ENCODE measurements at places on chromosomes 2 and 18.

DNA sequence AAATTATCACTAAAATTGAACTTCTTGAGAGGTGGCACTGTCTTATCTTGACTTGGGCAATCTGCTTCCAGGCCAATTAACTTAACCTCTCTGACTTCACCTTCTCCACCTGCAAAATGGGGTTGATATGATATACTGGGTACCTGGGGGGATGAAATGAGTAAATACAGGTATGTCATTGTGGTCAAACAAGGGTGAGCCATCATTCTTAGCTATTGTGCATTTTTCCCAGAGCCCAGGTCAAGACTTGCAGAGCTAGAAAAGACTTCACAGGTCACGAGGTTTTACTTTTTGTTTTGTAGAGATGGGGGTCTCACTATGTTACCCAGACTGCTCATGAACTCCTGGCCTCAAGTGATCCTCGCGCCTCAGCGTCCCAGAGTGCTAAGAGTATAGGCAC, 145.0 kb downstream of the PRKCE start:
- DNase-seq, result no peak

DNA sequence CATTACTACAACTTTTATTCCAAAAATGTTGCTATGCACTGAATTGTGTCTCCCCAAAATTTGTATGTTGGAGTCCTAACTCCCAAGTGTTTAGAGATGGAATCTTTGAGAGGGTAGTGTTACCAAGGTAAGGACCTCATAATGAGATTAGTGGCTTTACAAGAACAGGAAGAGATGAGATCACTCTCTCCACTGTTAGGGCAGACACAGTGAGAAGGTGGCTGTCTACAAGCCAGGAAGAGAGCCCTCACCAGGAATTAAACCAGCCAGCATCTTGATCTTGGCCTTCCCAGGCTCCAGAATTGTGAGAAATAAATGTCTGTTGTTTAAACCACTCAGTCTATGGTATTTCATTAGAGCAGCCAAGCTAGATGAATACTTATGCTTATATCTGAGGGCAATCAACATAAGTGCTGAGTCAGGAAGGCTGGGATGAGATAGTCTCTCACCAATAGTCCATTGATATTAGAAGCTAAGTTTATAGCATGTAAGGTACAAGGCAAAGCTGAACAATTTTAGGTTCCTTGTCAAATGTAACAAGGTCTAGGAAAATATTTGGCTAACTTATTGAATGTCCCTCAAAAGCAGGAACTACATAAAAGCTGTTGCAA, 317.6 kb upstream of the REG3G start:
- no peak for DNase-seq

- DNase-seq, result no peak
These were observed 8.8 kb downstream of the NOL10 start for GRCh38 chr2:10680957-10681356.

- no peak for DNase-seq
These were observed 668 bp upstream of the ANKRD12 start for GRCh38 chr18:9135912-9136314.

GRCh38 chr2:54648256-54648655, 75.2 kb upstream of the EML6 start:
- DNase-seq, result no peak

- DNase-seq, result peak; percentile 18
These were observed 460 bp upstream of the ZBTB7C start for GRCh38 chr18:48409591-48410094.

DNA sequence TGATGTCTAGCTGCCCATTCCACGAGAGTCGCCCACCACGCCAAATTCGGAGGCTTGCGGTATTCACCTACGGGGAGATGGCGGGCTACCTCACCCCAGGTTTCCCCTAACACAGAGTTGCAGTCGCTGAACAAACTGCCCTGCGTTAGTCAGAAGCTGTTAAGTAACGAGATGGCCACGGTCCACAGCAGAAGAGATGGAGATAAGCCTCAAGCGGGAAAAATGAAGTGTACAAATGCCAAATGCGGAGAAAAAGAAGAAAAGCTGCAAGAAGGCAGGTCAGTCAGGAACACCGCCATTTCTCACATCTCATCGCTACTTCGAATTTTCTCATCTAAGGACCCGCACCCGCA, 425 bp downstream of the ASB3 start:
- DNase-seq, result peak; percentile 41

DNA sequence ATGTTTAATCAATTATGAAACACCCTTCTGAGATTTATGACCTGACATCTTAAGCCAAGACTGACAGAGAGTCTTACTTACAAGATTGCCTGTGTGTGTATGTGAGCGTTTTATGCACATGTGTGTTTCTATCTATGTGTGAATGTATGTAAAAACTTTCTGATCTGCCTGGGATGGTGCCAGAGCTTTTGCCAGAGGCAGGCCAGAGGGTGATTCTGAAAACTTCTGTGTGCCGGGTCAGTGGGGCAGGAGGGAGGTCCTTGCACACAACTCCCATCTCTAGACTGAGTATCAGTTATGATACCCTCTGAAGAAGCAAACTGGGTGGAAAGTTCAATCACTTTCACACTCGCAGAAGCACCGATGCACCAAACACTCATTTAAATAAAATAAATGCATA, 335.0 kb upstream of the NT5C1B start:
- DNase-seq, result no peak

GRCh38 chr2:207337234-207338219, 171.8 kb upstream of the KLF7 start:
- no peak for DNase-seq

DNA sequence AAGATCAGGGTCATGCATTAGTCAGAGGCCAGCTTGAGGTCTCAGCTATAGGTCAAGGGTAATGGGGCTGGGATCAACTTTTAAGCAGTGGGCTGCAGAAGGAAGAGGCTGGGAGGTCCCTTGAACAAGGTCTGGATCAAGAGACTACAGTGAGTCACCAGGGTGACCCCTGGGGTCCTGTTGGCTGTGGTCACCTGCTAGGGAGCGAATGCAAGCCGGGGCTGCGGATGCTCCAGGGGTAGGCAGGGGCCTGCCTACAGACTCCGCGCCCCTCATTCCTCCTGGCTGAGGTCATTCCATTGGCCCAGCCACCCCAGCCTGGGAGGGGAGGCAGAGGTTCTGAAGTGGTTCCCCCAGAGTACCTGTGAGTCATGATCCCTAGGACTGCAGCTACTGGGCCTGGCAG, 110.4 kb downstream of the CYP26B1 start:
- DNase-seq, result no peak

GRCh38 chr2:187118331-187119099, 269.5 kb upstream of the ZSWIM2 start:
- no peak for DNase-seq

GRCh38 chr2:216838151-216838550, 21.7 kb downstream of the TNP1 start:
- no peak for DNase-seq

DNA sequence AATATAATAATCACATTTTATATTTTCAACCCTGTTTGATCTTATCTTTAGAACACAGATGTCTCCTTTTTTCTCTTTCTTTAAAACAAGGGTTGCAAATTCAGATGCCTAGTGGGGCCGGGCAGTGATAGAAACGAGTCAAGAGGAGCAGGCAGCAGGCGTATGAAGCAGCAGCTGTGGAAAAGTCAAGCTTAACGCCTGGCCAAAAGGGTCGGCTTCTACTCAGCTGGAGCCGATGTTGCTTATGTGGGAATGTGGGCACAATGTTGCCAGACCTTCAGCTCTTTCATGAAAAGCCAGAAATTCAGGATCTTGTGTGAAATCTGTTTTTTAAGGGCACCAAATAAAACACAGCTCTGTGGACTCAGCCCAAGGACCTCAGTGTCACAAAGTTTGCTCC, 642.7 kb downstream of the ARHGAP15 start:
- DNase-seq, result no peak

DNA sequence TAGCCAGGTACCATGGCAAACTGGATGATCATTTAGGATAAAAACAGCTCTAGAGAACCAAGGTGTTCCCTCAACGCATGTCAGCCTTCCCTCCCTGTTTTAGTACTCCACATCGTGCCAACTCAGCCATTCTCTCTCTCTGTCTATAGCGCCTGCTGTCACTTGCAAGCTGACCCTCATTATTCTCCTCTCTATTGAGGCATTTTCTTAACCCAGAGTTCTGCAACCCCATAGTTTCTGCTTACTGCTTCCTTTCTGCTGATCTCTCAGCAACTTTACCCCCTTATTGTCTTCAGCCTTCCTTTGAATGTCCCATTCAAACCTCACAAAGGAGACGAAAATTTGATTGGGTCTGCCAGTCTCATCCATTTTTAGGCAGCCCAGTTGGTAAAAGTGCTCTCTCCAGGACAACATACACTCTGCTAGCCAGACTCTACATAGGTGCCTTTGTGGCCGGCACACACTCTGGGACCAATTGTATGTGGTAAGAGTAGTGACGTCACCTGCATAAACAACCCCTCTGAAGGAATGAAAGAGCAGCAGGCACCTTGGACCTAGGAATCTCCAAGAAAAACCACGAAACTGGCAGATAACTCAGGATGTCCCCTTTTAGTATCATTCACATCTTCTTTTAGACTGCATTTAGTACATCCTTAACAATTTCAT, 367.2 kb upstream of the KCNH7 start:
- DNase-seq, result no peak

DNA sequence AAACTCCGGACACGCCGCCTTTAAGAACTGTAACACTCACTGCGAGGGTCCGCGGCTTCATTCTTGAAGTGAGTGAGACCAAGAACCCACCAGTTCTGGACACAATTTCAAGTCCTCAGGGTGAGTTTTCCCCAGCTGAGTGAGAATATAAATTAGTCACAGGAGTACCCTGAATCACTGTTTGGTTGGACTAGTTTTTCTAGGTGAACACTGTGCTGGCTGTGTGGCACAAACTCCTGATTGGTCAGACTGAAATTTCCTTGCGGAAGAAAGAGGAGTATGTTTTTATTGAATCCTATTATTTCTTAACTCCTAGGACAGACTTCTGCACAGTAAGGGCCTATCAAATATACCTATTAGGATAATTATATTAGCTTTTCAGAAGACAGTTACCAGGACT, 288.1 kb upstream of the UBE2E3 start:
- no peak for DNase-seq

GRCh38 chr2:184455624-184456023, 142.7 kb upstream of the ZNF804A start:
- DNase-seq, result no peak

DNA sequence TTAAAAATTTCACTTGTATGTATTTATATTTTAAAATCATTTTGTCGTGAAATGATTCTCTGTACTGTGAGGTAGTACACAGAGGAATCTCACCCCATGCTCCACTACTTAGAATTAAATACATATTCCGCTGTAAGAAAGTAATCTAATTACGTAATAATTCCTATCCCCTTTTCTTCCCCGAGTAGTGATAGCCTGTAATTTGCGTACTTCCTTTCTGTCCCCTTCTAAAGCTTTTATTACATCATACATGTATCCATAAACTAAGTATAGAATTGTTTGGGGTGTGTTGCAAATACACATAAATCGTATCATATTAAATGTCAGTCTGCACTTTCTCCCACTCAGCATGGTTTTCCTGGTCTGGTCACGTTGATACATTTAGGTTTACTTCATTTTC, 12.4 kb upstream of the CHCHD5 start:
- no peak for DNase-seq

GRCh38 chr2:919672-920071, 31.0 kb upstream of the SNTG2 start:
- DNase-seq, result no peak

GRCh38 chr2:147294825-147295392, 549.9 kb upstream of the ACVR2A start:
- no peak for DNase-seq

- DNase-seq, result peak; percentile 61
These were observed 112.1 kb downstream of the KYNU start for GRCh38 chr2:142989273-142990204.

GRCh38 chr2:70418514-70418913, 116.6 kb upstream of the FAM136A start:
- no peak for DNase-seq

DNA sequence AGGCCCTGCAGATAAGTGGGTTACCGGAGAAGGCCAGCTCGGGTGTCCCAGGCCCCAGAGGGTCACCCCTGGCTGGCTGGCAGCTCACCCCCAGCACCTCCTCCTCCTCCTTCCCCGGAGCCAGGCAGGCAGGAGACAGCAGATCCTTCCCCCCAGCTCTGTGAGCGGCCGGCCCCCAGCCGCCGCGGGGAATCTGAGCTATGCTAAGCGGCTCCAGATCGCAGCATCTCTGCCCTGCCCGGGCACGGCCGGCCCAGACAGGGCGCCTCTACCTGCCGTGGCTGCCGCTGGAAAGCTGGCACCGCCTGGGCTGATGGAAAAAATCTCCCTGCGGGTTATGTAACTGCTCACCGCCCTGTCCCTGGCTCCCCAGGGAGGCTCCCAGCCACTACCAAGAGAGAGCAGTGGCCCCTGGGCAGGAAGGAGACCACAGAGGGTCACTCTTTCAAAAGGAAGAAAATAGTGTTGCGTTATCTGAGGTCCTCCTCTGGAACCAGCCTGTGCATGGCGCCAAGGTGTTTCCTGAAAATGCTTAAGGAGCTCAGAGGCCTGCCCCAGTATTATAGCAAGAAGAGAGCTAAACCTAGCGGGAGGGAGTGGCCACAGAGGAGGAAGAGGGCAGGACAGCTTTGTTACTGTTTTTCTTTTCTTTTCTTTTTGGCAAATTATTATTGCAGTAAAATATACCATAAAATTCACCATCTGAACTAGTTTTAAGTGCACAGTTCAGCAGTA, 179.0 kb downstream of the SMAD7 start:
- no peak for DNase-seq

GRCh38 chr2:11385216-11385615, 40.8 kb upstream of the ROCK2 start:
- no peak for DNase-seq

DNA sequence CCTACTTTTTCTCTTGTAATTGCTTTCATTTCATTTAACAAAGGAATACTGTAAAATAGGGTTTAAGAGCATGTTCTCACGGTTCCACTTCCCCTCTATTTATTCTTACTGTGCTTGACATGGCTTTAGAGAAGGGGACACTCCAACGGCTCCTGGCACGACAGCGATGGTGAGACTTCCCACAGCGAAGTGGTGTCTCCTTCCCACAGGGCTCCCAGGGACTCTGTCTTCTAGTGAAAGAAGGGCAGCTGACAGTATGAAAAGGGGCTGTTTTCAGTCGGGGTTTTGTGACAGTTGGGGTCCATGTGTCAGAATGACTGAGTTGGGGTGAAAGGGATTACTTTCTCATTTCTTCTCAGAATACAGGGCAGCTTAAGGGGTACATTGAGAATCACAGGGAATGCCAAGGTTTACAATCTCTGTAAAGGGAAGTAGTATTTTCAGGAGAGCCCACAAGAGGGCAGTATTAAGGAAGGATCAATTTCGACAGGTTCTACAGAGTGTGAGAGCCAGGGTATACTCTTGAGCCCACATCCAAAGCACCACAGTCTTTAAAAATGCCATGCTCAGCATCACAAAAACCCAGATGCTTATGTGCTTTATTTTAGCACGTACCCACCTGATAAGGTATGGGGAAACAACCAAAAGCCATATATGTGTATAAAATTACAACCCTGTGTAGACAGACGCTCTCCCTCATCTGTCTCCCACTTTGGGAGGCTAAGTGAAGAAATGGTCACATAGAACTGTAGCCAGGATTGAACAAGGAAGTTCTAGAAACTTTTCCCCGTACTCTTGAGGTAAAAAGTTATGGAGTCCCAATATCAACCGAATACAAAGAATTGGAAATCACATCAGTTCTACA, 31.3 kb upstream of the RAPGEF4 start:
- DNase-seq, result no peak

All from hematopoietic multipotent progenitor cell (in vitro differentiated cells).